ENCODE measurements at places on chromosomes 5 and 9.

DNA sequence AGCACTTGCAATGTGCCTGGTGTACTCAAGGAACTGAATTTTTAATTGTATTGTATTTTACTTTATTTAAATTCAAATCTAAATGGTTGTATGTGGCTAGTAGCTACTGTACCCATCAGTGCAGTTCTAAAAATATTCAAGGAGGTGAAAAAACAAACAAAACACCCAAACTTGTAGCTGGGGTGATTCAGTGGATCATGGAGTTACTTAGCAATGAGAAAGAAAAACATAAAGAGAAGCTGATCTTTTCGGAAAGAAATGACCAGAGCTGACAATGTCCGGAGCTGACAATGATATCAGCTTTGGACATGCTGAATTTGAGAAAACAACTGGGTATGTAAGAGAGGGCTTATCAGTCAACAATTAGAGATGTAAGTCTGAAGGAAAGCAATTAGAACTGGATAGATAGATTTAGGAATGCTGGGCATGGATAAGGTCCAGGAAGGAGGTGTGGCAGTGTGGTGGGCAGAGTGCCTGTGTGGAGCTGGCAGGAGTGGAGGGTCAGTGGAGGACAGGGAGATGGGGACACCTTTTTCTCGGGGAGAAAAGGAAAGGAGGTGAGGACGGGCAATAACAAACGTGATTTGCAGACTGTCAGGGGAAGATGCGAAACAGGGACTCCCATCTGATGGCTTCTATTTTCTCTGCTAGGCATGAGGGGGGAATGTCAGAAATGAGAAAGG lies 113.2 kb downstream of the DCP2 start:
- no peak for DNase-seq

DNA sequence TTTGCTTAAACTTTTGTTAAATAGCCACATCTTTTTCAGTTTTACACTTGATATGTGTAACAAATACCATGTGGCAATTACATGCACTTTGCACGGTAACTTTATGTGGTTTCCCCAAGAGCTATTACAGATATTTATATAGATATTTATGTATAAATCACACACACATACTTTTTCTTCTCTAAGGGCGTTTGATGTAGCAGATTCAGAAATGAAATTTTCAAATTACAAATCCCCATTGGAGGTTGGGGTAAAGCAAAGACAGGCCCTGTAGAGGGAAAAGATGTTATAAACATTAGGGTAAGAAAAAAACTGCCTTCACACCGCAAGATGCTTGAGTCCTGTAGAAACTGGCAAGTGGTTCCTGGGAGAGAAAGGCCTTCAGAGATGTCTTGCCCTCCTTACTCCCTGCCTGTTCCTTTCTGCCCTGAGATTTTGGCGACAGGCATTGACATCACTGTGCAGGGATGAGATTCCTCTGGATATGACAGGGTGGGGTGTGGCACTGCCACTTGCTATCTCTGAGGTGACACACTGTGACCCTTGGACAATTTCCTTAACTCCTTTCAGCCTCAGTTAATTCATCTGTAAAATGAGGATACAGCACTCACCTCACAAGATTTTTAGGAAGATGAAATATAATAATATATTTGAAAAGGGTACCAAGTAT lies 177.9 kb upstream of the TUT7 start:
- DNase-seq, result no peak

- DNase-seq, result no peak
These were observed 420.8 kb downstream of the CHSY3 start for GRCh38 chr5:130324953-130325671.

DNA sequence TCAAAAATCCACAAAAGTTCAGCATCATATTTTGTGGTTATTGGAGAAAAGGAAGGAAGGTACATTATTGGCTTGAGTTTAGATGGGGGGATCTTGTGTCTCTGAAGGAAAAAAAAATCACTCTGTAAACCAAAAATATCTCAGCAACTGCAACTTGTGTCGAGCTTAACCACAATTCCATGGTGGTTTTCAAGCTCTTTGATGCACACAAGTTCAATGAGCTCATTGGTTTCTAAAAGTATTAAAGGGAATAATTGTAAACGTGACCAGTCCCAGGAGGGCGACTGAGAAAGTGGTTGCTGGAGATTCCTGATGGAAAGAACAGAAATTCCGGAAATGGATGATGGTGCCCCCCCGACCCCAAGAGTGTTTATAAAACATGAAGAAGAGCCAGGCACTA lies 173.8 kb downstream of the PSAT1 start:
- no peak for DNase-seq

GRCh38 chr5:64292611-64293215 lies 127.1 kb downstream of the RNF180 start:
- no peak for DNase-seq

DNA sequence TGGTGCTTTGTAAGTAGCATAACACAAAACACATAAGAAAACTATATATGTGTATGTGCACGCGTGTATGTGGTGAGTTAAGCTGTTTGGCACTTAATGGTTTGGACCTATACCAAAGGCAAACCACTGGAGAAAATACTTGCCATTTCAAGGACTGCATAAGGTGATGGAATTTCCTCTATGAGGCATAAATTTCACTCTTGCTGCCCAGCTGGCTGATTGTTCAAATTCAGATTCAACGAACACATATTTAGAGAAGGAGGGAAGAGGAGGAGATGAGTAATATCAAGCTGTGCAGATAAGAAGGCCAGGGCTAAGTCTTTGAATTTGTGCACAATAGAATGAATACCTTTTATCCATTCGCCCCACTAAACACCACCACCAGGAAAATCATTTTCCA lies 470.6 kb upstream of the MPDZ start:
- DNase-seq, result no peak

GRCh38 chr9:102972780-102973179 lies 22.4 kb upstream of the CYLC2 start:
- no peak for DNase-seq

DNA sequence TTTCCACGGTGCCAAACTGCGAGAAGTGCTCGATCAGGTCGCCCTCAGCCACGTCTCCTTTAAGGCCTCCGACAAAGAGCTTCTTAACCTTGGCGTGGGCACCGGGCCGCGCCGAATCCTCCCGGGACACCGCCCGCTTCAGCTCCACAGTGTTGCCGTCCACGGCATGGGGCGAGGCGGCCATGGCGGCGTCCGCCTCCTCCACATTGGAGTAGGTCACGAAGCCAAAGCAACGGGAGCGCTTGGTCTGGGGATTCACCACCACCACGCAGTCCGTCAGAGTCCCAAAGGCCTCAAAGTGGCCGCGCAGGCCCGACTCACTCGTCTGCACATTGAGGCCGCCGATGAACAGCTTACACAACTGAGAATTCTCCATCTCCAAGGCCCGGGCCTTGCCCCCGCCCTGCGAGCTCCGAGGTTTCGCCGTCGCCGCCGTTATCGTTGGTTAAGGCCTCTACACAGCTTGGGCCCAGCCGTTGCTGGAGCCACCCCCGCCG lies 424 bp downstream of the HNRNPA0 start:
- DNase-seq, result no peak

Data from stimulated activated CD4-positive, alpha-beta T cell treated with anti-CD3 and anti-CD28 coated beads, Interleukin-15, amount 100 ng/mL, for 1 hour (primary cell).